ENCODE measurements at places on chromosomes 5 and 9. TPM values are rescaled to one million over a fixed set of nuclear protein-coding genes. Genes with fewer than 3 reads are reported as not detected.

Gene PTRH1
- total RNA-seq = 18.8 TPM

Gene PPP3R2
- not detected for total RNA-seq

Gene IGFBPL1
- total RNA-seq = 2.6 TPM

Gene LHX2
- total RNA-seq = 4.7 TPM

Gene ZNF658
- 2.0 TPM for total RNA-seq

Gene CDH6
- total RNA-seq = 0.09 TPM

Gene PHF24
- 0.39 TPM for total RNA-seq

Gene ABO
- not detected for total RNA-seq

Gene SLC6A7
- 0.05 TPM for total RNA-seq

All from A549 treated with Mapracorat at 1 μM for 4 hours (cell line).